ENCODE measurements at places on chromosomes 2 and 18.

DNA sequence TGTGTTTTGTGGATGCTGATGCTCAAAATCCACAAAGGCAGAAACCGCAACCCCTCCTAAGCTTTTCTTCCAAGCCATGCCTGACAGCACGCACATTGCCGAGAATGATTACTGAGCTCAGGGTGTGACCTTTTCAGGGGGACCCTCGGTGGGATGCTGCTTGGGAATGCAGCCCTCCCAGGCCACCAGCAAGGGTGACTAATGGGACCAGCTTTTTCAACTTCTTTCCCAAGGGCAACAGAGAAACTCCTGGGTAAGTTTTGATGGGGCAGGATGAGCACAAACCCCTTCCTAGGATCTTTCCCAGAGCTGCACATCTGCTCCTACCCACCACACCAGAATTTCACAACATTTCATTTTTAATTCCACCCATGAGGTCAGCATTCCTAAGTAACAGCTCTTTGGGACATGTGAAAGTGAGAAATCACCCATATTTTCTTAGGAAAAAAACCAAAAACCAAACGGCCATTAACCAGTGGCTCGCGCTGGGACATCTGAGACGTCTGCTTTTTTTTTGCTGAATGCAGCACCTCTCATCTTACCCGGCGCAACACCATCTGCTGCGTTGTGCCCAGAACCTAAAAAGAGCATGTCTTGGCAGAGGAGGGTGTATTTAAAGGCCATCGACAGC, 119.0 kb downstream of the ARL4C start:
- DNase-seq, result no peak

DNA sequence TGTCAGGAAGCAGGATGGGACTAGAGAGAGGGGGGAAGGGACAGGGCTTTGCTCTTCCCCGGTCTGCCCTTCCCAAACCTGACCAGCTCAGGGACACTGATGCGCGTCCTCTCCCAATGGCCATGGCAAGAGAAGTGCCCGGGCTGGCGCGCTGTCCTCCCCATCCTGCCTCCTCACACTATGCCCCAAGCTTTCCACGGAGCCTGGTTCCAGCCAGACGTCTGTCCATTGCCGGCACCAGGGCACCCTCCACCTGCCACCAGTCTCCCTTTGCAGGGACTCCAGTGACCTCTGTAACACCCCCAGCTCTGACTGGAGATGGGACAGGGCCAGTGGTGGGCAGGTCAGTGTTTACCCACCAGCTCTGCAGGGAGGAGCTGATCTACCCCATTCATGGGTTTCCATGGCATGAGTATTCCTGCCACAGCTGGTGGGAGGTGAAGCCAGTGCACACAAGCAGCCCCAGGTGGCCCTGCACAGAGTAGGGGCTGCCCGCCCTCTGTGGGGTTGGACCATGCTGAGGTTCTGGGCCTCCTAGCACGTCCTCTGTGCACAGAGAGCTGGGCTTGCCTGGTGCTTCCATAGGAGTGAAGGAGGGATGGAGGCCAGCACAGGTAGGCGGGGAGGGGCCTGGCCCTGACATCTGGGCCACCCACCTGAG, 109.5 kb downstream of the PXDN start:
- no peak for DNase-seq

- no peak for DNase-seq
Measured at GRCh38 chr2:134244587-134244986, 9.3 kb upstream of the MGAT5 start.

- no peak for DNase-seq
Measured at GRCh38 chr2:230939066-230939591, 14.1 kb upstream of the GPR55 start.

- no peak for DNase-seq
Measured at GRCh38 chr2:127362971-127363370, 24.8 kb downstream of the MAP3K2 start.

- peak; percentile 28 for DNase-seq
Measured at GRCh38 chr2:120540719-120541552, 194.7 kb upstream of the GLI2 start.

GRCh38 chr2:86199834-86200177, 549 bp downstream of the MRPL35 start:
- no peak for DNase-seq

DNA sequence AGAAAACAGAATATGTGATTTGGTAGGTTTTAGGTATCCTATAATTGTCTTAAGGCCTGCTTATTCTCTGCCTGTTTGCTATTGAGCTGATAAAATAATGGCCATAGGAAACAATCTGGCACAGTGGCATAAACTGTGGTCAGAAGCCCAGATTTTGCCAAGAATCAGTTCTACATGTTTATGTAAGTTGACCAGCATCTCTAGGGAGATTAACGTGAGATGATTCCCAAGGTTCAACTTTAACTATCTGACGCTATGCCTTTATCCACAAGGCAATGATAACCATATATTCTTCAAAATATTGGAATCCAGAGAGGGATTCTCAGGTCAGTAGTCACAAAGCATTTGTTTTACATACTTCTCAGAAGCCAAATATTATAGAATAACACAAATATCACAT, 25.6 kb downstream of the AP1S3 start:
- no peak for DNase-seq

DNA sequence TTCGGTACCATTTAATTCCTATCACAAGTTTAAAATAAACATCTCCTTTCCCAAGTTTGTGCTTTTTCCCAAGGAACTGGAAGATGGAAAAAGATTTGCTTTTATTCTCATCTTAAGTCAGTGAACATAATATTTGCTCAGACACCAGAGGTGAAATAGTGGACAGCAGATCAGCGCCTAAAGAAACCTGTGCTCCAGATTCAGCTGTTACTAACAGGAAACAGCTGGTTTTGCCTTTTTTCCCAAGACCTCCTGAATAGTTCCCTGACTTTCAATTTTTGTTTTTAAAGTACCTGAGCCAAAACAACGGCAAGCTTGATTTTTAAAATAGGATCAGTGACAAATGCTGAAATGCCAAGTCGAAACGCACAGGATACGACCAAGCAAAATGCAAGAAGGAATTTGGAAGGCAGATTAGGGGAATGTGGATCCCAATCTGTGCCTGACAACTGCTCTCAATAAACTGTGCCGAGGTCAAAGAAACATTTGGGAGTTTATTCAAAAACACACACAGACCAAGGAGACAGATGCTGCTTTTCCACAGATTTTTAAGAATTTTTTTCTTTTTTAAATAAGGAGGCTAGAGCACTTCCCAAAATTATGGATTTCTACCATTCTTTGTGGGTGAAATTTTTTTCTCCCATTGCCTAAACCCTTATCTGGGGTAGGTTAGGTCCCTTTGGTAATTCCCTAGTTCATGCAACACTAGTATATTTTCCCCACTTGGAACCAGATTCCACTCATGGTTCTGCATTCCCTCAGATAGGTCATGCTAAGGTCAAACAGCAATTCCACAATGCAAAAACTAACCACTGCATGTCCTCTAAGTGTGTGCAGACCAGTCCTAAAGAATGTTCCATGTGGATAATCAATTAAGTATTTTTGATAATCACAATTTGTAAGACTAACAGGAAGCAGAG, 121.5 kb upstream of the PDE1A start:
- DNase-seq, result no peak

- DNase-seq, result no peak
Measured at GRCh38 chr2:69224512-69224837, 162.6 kb downstream of the GFPT1 start.

DNA sequence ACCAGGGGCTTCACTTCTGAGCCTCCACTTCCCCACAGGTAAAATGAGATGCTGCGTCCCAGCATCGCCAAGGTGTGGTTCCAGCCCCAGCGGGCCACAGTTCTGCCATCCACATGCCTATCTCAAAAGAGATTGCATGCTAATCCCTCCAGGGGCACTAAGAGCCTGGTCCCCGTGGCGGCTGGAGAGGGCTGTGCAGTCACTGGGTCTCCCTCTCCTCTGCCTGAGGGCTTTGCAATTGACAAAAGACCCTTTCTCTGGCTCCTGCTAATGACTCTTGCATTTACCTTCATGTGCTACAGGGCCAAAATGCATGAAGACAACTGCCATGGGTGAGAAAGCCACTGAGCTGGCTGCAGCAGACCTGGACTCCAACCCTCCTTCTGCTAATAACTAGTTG, 18.5 kb downstream of the ZBTB7C start:
- no peak for DNase-seq

DNA sequence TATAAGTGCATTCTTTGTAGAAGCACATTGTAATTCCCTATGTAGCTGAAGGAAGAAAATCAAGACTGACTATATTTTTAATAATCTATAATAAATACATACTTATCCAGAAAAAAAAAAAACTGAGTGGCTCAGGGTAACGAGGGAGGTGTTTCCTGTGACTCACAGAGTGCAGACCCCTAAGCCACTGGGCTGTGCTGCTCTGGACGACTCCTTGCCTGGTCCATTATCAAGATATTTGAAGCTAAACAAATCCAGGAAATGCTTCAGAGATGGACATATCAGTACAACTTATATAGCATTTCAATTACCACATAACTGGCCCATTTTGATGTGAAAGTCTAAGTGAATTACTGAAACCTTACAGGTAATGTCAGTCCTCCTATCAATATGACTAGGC, 80.6 kb downstream of the PIGN start:
- DNase-seq, result no peak

DNA sequence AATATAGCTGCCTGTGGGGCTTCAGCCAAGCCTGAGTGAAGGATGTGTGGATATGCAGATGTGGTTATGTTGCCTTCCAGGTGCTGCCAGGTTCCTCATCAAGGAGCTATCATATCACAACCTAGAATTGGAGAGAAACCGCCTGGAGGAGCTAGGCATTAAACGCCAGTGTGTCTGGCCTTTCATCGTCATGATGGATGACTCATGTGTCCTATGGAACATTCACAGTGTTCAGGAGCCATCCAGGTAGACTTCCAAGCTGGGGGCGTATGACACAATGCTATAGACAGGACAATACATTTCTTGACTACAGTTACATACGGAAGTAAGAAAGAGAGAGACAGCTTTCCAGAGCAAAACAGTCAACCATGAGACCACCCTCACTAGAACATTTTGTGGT, 86.8 kb downstream of the ESCO1 start:
- no peak for DNase-seq

DNA sequence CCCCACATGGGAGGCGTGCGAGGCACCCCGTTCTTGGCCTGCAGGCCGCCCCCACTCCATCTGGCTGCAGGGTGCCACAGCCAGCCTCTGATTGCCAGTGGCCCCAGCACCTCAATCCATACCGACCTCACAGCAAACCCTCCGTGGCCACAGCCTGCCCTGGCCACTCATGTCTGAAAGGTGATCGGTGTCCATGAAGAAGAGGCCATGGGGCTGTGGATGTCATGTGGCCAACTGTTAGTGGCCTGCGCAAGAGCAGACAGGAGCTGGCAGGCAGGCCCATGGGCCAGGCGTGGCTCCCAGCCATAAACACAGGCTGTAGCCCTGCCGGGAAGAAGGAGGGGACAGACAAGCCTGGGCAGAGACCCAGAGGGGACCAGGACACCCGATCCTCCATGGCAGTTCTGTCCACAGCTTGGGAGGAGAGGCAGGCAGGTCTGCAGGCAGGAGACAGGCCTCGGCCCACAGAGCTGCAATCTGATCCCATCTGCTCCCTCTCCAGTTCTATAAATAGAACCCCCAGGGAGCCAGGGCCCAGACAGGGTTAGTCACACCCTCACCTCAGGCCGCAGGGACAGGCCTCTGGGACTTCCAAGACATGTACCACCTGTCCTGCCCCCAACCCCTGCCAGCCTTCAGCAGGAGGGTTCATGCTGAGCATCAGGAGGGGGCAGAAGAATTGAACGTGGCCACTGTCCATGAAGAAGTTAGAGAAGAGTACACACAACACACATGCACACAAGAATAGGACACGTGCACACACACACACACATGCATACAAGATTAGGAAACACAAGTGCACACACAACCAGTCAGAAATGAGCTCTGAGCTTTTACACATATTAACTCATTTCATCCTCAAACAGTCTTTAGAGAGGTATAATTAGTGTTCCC, 16.9 kb downstream of the STEAP3 start:
- DNase-seq, result peak; percentile 98

DNA sequence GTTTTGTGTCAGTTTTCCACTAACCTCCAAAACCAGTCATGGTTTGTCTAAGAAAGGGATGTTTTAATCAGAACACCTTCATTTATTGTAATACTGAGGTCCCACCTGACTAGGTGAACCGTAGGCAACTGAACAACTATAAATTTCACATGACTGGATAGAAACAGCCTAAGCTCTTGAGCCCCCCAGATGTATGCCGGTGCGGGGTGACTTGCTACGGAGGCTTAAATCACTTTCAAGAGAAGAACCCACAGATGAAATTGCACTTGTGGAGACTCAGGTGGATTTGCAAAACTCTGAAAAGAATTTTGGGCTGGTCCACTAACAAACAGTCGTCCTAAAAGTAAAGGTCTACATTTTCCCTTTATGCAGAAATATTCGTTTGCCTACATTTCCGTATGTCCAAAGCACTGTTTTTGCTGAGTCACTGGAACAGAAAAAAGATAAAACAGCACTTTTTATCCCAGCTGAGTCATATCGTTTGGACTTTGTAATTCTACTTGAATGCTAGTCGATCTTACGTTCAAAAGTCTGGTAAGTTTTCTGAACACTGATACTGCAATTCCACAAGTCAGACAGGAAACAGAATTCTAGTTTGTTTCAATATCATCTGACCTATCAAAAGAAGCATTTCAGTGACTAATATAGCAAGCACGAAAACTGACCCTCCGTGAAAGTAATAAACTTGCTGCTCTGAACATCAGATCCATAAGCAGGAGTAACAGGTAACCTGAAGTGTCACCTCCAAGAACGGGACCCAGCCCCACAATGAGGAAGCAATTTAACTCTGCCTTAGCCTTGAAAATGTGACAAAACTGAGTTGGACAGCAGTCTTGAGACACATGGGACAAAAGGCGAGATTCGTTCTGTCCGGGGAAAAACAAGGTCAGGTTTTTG, 18.1 kb downstream of the ZNF516 start:
- no peak for DNase-seq

DNA sequence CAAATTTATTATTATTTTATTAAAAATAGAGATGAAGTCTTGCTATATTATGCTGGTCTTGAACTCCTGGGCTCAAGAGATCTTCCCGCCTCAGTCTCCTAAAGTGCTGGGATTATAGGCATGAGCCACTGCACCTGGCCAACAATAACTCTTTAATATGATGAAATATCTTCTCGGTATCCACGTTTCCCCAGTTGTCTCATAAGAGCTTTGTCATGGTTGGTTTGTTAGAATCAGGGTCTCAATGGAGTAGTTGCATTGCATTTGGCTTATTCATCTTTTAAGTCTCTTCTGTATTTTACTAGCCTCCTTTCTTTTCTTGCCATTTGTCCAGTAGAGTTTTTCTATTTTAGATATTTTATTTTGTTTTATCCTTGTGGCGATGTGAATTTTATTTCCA, 32.7 kb upstream of the DLX2 start:
- DNase-seq, result no peak

DNA sequence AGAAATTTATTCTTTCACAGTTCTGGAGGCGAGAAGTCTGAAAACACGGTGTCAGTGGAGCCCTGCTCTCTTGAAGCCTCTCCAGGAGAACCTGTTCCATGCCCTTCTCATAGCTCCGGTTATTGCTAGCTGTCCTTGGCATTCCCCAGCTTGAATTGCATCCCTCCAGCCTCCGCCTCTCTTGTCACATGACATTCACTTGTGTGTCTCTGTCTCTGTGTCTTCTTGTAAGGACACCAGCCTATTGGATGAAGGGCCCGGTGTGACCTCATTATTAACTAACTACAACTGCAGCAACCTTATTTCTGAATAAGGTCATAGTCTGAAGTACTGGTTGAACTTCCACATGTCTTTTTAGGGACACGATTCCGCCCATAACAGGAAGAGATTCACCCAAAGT, 4.5 kb upstream of the PRSS56 start:
- no peak for DNase-seq
